Dermis microvascular lymphatic vessel endothelial cell (primary cell): ENCODE measurements at places on chromosomes 5 and 9.

- no peak for DNase-seq
Measured at GRCh38 chr9:108698231-108698630, 157.6 kb downstream of the ACTL7B start.

DNA sequence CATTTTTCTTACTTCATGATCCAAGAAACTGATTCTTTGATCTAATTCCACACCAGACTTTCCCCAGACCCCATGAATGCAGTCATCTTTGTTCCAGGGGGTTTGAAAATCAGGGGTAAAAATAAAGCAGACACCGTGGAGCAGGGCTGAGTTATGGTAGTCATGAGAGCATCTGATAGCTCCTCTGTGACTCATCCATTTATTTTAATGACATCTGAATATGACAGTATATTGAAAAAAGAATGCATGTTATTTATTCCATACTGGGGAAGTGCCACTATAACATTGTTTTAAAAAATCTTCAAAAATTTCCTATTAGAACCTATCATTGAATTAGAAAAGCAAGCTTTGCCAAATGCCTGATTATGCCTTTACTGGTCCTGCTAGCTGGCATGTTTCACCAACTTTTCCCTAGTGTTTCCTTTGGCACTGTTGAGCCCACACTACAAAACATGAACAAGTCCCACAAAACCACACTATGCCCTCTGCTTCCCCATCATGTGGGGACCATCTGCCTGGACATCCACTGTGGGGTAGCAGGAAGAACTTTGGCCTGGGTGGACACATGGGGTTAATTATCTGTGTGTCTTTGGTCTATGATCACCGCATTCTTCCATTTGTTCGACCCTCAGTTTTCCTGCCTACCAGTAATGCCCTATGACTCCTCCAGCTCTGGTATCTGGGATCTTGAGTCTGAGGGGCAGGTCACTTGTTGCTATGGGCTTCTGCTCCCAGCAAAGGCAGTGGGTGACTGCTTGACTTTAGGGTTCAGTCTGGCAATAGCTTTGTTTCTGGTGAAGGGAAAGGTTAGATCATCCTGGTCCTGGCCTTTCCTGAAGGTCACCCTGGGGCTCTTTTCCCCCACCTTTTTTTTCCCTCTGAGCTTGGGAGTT is 82.7 kb upstream of the PANK3 start:
- DNase-seq, result no peak

DNA sequence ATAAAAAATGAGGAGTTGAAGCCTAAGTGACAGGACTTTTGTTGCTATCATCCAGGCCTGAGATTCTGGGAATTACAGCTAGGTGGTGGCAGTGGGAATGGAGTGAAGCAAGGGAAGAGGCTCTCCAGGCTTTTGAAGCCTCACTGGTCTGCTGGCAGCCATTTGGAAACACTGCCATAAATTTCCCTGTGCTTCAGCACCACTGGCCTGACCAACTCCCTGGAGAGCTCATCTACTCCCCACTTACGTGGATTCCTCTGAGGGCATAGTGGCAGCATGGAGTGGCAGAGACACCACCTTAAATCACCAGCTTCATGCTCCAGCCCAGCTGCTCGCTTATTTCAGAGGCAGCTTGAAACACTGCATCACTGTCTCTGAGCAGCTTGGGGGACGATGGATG is 518.2 kb downstream of the TLR4 start:
- DNase-seq, result no peak

GRCh38 chr5:132010645-132010988 is 841 bp downstream of the ACSL6 start:
- DNase-seq, result no peak

- no peak for DNase-seq
Measured at GRCh38 chr5:132002757-132003156, 8.7 kb downstream of the ACSL6 start.

DNA sequence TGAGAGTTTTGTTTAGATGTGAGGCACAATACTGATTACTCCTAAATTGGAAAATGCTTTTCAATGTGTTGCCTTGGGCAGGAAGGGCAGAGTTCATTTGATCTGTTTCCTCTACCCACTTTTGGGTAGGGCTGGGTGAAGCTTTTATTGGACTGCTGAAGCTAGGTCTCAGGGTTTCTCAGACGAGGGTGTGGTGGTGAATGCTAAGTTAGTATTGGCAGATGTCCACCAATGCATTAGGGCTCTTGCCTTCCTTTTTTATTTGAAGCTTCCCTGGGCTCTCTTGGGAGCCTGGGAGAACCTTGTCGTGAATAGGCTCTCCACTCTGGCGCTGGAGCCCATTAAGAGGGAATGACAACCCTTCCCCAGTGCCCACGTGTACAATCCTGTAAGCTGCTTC is 23.1 kb downstream of the SPTAN1 start:
- DNase-seq, result no peak

DNA sequence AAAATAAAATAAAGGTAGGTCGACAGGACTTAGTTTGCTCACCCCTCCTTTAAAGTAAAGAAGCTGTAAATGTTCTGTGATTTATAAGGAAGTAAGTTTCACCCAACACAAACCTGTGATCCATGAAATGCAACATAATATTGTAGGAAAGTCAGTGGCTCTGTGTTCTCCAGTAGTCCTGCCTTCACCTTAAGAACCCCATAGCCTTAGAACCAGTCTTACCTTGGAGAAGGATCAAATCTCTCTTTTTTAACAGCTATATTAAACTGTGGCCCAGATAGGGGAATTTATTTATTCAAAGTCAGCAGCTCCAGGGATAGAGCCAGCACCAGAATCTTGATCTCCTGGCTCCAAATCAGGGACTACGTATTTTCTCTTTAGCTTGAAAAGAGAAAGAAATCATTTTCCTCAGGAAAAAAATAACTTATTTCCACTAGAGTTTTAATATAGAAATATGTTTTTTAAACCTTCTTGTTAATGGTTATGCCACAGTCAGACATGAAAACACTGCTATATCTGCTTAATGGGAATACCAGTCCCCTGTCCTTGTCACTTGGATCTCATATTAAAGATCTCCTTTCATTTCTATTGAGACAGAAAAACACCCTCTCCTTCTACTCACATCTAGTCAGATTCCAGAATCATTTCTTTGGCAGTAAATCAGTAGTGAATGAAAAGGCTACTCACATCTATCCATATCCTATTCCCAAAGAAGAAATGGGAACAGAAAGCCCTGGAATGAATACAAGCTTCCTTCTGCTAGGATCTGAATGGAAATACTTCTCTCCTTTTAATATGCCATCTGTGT is 269.2 kb upstream of the TNC start:
- no peak for DNase-seq

- no peak for DNase-seq
Measured at GRCh38 chr5:157267761-157268480, 2.0 kb downstream of the CYFIP2 start.

- DNase-seq, result no peak
Measured at GRCh38 chr5:17333755-17334154, 116.3 kb downstream of the BASP1 start.
